ENCODE measurements at places on chromosomes 5 and 9. TPM values are rescaled to one million over a fixed set of nuclear protein-coding genes. Genes with fewer than 3 reads are reported as not detected.

The SPATA6L gene
- total RNA-seq = 0.39 TPM

The KLHL9 gene
- total RNA-seq = 37.7 TPM

The ARL14EPL gene
- total RNA-seq = not detected

The DELE1 gene
- 45.5 TPM for total RNA-seq

The OGN gene
- total RNA-seq = 24.7 TPM

The PROB1 gene
- 1.3 TPM for total RNA-seq

The TAF11L10 gene
- not detected for total RNA-seq

The FAM219A gene
- total RNA-seq = 12.5 TPM

The SERF1A gene
- 1.6 TPM for total RNA-seq

The CXCL14 gene
- 0.26 TPM for total RNA-seq

The GTF3C5 gene
- total RNA-seq = 23.8 TPM

The SOX30 gene
- total RNA-seq = not detected

The HTR4 gene
- total RNA-seq = 0.07 TPM

The TNC gene
- 364 TPM for total RNA-seq

The RETREG1 gene
- 2.4 TPM for total RNA-seq

All from smooth muscle cell of the pulmonary artery (primary cell).